ENCODE measurements at places on chromosomes 7 and 10. TPM values are rescaled to one million over a fixed set of nuclear protein-coding genes. Genes with fewer than 3 reads are reported as not detected.
A peak's percentile ranks its signal among the peaks of the same experiment; 100 is the strongest.

- no peak for DNase-seq
These were observed 8.3 kb downstream of the DYNC1I1 start for GRCh38 chr7:95780665-95781064.

GRCh38 chr10:97888641-97889262, 39.1 kb downstream of the GOLGA7B start:
- no peak for DNase-seq

GRCh38 chr10:3825862-3826351, 40.9 kb upstream of the KLF6 start:
- DNase-seq, result peak; percentile 80

Gene HECW1
- polyA plus RNA-seq, result 0.16 TPM

- peak; percentile 27 for DNase-seq
These were observed 81.7 kb downstream of the DLG5 start for GRCh38 chr10:77844713-77845445.

Gene COL26A1
- 0.11 TPM for polyA plus RNA-seq

Gene CFAP46
- 1.00 TPM for polyA plus RNA-seq

GRCh38 chr7:77895905-77896304, 97.3 kb downstream of the PHTF2 start:
- no peak for DNase-seq

DNA sequence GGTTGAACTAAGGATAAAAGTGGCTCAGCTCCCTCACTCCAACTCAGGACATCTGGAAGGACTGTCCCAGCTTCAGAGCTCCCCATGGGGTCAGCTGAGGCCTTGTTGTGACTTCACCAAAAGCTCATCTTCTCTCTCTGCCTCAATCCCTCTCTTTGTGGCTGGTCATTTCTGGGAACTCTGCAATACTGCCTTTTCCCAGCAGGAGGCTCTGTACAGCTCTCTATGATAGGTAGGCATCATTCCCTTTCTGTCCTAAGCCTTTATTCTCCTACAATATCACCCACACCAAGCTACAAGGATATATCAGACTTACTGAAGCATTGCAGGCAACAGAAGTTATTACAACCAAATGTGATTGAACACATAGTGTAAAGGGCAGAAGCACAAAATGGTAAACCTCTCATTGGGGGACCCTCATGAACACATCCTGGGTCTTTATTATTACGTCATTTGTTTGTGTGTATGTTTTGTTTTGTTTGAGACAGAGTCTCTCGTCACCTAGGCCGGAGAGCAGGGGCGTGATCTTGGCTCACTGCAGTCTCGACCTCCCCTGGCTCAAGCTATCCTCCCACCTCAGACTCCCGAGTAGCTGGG, 36.7 kb upstream of the PRPS1L1 start:
- DNase-seq, result no peak

Gene IRF5
- 1.6 TPM for polyA plus RNA-seq

DNA sequence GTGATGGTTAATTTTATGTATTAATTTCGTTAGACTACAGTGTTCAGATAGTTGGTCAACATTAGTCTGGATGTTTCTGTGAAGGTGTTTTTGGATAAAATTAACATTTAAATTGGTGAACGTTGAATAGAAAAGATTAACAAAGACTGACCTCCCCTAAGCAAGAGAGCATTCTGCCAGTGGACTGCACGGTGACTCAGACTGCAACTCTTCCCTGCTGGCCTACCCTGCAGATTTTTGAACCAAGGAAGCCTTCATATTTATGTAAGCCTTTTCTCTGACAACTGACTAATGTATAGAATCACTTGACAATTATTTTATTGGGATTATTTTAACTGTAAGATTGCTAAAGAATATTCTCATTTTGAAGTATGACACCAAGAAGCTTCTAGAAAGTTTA, 7.9 kb upstream of the ZNF248 start:
- no peak for DNase-seq

GRCh38 chr7:108059526-108059925, 56.6 kb upstream of the LAMB1 start:
- DNase-seq, result no peak

GRCh38 chr10:76086761-76087639, 655.6 kb downstream of the LRMDA start:
- DNase-seq, result no peak

Gene SCART1
- 0.29 TPM for polyA plus RNA-seq

GRCh38 chr10:1015688-1016087, 10.0 kb downstream of the IDI2 start:
- no peak for DNase-seq

Gene BMI1
- polyA plus RNA-seq, result 17.0 TPM

DNA sequence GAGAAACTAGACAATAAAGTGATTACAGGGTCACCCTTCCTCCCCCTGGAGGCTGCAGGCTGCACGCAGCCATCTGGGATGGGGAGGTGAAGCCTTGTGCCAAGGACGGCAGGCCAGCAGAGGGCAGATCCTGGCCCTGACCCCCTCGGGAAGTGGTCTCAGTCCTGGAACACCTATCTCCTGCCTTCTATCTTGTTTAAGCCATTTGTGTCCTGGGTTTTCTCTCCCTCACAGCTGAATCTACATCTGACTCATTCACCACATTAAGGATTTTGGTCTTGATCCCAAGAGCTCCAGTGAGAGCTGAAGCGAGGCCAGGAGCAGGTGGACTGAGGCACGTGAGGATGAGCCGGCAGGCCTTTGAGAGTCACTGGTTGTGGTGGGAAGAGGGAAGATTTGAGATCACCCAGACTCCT, 16.4 kb upstream of the PARP12 start:
- DNase-seq, result no peak

GRCh38 chr10:101839416-101840063, 4.1 kb downstream of the KCNIP2 start:
- peak; percentile 77 for DNase-seq

Gene PLEKHS1
- not detected for polyA plus RNA-seq

DNA sequence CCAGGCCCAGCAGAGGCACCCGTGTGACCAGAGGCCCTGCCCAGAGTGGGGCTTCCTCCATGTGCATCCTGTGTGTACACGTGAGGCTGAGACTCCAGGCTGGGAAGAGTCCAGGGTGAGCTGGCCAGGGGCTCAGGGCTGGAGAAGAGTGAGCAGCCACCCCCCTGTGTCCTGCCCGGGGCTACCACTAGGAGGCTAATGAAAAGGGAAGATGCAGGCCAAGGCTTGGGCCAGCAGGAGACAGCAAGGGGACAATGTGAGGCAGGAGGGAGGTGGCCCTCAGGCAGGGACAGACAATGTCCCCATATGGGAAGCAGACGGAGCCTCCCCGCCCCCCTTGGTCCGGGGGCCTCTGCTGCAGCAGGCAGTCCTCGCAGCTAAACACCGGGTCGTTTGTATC, 102.0 kb downstream of the HIF1AN start:
- no peak for DNase-seq

- peak; percentile 78 for DNase-seq
These were observed 25.2 kb upstream of the OPTN start for GRCh38 chr10:13074563-13075451.

Gene ACBD7
- polyA plus RNA-seq, result not detected

- DNase-seq, result no peak
These were observed 744.7 kb upstream of the GALNT17 start for GRCh38 chr7:70387217-70387616.

Gene CDHR3
- 0.86 TPM for polyA plus RNA-seq

Data from right cardiac atrium (tissue), 5 donors.